ENCODE measurements at places on chromosomes 11 and 22.

- DNase-seq = no peak
Observed at GRCh38 chr11:69928121-69928520, 108.9 kb upstream of the FGF3 start.

DNA sequence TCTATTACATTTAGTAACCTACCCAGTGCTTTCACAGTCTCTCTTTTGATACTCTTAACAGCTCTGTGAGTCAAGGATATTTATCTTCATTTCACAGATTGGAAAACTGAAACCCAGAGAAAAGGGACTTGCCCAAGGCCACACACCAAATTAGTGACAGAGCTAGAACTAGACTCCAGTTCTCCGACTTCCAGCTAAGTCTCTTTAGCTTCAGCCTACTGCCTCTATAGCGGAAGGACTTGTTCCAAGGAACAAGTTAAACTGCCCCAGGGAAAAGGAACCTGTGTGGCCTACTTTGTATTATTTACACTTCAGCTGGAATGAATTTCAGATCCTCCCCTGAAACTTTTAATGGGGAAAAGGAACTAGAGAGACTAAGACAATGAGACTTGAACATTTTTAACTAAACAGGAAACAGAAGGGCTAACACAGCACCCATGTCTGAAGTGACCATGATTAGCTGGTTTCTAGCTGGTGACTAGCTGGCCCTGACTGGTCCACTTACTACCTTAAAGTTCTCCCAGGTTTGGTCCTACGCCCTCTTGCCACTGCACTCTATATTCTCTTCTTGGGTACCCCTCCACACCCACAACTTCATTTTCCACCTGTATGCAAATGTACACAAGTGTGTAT lies 1.3 kb downstream of the LRRC51 start:
- no peak for DNase-seq

DNA sequence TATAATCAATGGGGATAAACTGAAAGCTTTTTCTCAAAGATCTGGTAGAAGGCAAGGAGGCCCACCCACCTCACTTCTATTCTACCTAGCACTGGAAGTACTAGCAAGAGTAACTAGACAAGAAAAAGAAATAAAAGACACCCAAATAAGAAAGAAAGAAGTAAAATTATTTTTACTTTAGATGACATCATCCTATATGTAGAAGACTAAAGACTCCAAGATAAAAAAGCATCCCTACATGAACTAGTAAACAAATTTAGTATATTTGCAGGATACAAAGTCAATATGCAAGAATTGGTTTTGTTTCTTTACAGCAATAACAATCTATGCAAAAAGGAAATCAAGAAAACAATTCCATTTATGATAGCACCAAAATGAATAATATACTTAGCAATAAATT lies 201.5 kb upstream of the KIRREL3 start:
- DNase-seq = no peak

- no peak for DNase-seq
Observed at GRCh38 chr11:108122166-108122628, 830 bp downstream of the ACAT1 start.

GRCh38 chr11:73205661-73206343 lies 12.3 kb upstream of the P2RY2 start:
- DNase-seq = no peak

- peak; percentile 14 for DNase-seq
Observed at GRCh38 chr22:39087881-39088684, 9.0 kb upstream of the APOBEC3H start.

DNA sequence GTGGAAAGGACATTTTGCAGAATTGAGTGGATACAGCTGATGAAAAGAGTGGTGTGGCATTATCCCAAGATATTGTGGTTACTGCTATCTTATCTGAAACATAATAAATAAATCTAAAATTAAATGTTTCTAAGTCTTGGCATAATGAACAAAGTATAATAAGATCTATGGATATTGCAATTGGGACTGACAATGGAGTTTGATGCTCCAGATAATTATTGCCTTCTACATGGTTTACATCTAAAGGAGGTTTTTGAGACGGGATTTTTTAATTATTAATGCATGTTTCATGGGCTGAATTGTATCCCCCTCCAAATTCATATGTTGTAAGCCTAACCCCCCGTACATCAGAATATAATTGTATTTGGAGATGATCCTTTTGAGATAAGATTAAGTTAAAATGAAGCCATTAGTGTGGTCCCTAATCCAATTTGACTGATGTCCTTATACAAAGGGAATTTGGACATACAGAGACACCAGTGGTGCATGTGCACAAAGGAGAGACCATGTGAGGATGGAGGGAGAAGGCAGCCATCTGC lies 198.5 kb downstream of the MSANTD4 start:
- no peak for DNase-seq

- DNase-seq = no peak
Observed at GRCh38 chr11:71518506-71519471, 8.3 kb upstream of the KRTAP5-7 start.

DNA sequence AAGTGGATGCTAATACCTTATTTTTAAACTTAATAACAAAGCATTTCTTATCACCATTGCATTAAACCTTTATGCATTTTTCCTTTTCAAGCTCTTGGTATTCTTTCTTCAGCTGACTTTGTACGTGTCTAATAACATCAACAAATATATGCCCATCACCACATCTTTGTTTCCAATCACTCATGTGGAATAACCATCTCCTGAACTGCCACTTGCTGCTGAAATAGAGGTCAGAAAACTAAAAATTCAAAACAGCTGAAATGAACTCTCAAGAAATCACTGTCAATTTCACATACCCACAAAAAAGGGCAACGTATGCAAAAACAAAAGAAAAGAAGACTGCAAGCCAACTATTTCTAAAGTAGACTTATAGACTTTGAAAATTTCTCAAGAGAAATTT lies 7.4 kb downstream of the MSANTD4 start:
- no peak for DNase-seq

GRCh38 chr11:116707746-116708145 lies 65.0 kb downstream of the BUD13 start:
- DNase-seq = no peak

- DNase-seq = no peak
Observed at GRCh38 chr11:86211619-86212018, 32.9 kb upstream of the EED start.

- no peak for DNase-seq
Observed at GRCh38 chr11:108609682-108610081, 16.1 kb upstream of the EXPH5 start.

- peak; percentile 51 for DNase-seq
Observed at GRCh38 chr22:37051391-37052385, at the start of gene KCTD17. Gene KCTD17, plus strand, starts transcription at chr22:37051742. Its CDS starts 19 bp downstream, at chr22:37051761.

DNA sequence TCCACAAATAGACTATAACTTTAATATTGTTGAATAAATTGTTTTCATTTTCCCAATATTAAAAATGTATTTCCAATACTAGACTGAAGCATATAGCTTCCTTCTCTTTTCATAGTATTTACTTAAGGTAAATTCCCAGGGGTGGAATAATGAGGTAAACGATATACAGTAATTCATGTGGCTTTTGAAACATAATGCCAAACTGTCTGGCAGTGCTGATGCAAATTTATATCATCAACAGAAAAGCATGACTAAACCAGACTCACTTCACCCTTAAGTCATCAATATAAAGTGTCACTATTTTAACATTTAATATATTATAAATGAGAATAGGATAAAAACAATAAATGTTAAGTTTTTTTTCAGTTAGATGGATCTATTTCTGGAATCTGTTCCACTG lies 13.6 kb downstream of the C2CD3 start:
- no peak for DNase-seq

DNA sequence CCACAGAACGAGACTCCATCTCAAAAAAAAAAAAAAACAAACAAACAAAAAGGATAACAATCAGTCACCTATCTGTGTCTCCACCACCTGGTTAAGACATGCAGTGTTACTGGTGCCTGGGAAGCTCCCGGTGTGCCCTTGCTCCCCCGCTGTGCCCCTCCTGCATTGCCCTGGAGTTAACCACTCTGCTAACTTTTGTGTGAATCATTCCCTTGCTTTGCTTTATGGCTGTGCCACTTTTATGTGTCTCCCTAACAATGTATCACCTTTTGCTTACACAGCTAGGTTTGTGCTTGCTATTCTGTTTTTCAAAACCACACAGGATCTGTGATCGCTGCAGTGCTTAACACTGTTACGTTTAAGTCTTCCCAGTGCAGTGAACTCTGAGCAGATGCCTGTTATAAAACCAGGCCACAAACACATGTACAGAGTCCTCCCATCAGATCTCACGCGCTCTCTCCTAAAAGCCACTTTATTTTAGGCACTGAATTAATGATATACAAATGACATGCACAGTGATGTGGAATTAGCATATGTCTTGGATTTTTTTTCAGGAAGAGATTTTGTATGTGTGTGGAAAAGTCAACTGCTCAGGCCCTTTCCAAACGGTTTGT lies 69.9 kb downstream of the BUD13 start:
- DNase-seq = no peak
